ENCODE measurements at places on chromosomes 11 and 22.

GRCh38 chr22:49765951-49766350 lies 61.7 kb downstream of the BRD1 start:
- DNase-seq = no peak

GRCh38 chr11:33687733-33688479 lies 12.7 kb downstream of the C11orf91 start:
- no peak for DNase-seq

- DNase-seq = no peak
These were observed 14.0 kb upstream of the AMPD3 start for GRCh38 chr11:10441091-10441490.

- no peak for DNase-seq
These were observed 16.3 kb downstream of the SART1 start for GRCh38 chr11:65977621-65978390.

- DNase-seq = no peak
These were observed 12.0 kb downstream of the FGF3 start for GRCh38 chr11:69807106-69807815.

DNA sequence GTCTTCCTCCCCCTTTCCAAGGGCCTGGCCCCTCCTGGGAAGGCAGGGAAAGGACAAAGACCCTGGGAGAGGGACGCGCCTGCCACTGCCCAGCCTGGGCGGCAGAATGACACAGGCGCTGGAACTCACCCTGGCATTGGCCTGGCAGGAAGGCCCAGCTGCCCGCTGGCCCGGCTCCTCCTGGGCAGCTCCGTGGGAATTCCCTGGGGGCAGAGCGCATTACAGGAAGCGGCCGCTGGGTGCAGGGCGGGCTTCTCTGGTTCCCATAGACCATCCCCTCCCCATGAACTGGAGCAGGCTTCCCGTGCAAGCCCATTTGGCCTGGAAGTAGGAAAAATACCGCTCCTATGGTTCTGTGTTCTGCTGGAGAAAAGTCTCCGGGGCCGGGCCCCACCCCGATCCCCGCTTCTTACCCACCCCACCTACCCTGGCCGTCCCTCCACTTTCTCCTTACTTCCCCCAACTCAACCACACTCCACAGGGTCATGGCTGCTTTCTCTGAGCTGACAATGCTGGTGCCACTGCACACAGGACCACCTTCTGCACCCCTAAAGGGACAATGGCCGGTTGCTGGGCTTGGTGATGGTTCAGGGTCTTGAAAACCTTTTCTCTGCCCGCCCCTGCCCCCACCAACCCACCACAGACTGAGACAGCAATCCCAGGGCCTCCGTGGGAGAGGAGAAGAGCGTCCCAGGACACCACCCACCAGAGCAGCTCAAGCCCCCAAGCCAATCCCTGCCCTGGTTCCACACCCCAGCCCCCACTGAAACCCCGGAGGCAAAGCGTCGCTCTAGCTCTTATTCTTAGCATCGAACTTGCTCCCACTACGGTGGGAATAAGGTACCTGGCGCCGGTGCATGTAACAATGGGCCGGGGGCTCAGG lies 58.9 kb downstream of the LINC01488 start:
- peak; percentile 14 for DNase-seq

GRCh38 chr11:1574238-1574932 lies 2.3 kb upstream of the DUSP8 start:
- no peak for DNase-seq

DNA sequence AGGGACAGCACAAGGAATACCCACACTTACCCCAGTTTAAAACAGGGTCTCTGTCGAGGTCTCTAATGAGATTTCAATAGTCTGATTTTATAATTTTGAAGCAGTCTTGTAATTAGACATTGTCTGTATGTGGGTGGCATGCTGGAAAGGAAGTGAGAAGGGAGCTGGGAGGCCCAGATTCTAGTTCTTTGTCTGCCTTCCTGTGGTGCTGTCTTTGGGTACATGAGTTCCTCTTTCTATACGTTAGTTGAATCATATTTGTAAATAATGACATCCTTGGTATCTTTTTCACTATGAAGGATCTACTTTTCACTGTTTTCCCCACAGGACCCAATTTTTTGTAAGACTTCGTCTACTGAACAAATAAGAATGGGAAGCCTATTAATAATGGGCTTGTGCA lies 42.0 kb upstream of the TENM4 start:
- DNase-seq = no peak

- DNase-seq = no peak
These were observed 381.6 kb upstream of the CADM1 start for GRCh38 chr11:115885535-115886421.

GRCh38 chr11:105553025-105553424 lies 56.8 kb upstream of the GRIA4 start:
- no peak for DNase-seq

- no peak for DNase-seq
These were observed 11.2 kb downstream of the PEX26 start for GRCh38 chr22:18088825-18089568.
